Gastroesophageal sphincter (tissue), 4 donors: ENCODE measurements at places on chromosomes 7 and 10. TPM values are rescaled to one million over a fixed set of nuclear protein-coding genes. Genes with fewer than 3 reads are reported as not detected.

DNA sequence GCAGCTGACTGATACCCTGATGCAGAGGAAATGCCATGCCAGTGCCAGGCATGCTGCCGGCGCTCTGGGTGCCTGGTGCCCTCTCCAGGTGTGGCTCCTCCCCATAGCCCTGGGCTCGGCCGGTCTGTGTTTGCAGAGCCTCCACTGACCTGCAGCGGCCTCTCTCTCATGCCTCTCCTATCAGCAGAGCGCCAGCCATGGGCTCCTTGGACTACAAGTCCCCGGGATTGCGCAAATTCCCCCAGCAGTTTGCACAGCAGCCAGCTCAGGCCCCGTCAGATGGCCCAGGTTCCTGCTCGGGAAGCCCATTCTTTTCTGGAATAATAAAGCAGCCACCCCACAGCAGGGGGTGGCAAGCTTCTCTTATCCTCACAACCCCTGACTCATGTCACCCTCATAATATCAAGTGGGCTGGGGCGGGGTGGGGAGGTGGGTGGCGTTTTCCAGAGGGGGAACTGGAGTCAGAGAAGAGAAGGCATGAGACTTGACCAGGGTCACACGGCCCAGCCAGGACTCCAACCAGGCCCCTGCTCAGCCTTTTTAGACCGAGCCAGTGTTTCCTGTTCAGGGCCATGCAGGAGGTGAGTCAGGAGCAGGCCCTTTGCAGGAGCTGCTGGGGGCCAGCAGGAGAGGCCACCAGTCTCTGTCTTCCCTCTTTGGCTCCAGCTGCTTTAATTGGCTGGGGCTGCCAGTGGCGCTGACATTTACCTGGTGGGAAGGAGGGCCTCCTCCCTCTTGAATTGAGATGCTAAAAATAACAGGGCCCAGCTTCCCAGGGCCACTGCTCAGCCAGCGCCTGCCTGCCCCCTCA lies 58.6 kb downstream of the ZMIZ1 start:
- ATAC-seq, result peak; percentile 67

RHOBTB1 gene
- total RNA-seq, result 27.9 TPM

- no peak for ATAC-seq
Observed at GRCh38 chr10:1155791-1156615, 99.8 kb downstream of the WDR37 start.

GRCh38 chr10:28587970-28588290 lies 55.0 kb downstream of the WAC start:
- no peak for ATAC-seq

- ATAC-seq, result no peak
Observed at GRCh38 chr10:14380746-14381145, 50.0 kb upstream of the FRMD4A start.

MSS51 gene
- total RNA-seq, result 0.32 TPM
